Ureter (tissue), 1 donor: ENCODE measurements at places on chromosomes 3 and 15.

GRCh38 chr3:146065573-146066006 lies 95.4 kb downstream of the PLOD2 start:
- peak; percentile 48 for DNase-seq

DNA sequence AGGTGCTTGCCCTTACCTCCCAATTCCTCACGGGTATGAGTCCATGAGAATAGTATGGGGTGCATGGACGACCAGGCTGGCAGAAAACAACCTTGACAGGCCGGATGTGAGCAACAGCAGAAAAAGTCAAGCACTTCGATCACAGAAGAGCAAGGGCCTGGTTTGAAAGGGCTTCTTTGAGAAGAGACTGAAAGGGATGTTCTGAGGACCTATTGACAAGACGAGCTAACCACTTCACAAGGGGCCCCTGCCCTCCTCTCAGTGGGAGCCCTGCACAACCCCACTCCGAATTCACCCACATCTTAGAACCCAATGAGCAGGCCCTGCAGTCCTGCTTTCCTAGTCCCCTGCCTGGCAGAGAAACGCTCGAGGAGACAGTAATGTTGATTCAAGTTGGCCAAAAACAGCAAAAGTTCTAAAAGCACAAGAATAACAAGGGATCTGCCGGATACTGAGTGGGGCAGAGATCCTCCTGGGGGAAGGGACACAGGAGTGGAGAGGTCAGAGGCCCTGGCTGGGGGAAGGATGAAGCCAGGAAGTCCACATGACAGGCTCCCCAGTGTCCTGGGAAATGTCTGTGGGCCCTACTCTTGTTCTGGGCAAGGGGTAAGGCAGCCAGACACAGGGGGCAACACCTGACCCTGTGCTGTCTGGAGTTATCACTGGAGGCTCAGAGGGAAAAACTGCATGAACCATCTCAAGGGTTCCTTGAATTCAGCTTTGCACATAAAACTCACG lies 14.8 kb upstream of the CX3CR1 start:
- DNase-seq, result no peak

- no peak for DNase-seq
Observed at GRCh38 chr3:21790466-21790865, 39.5 kb upstream of the ZNF385D start.

DNA sequence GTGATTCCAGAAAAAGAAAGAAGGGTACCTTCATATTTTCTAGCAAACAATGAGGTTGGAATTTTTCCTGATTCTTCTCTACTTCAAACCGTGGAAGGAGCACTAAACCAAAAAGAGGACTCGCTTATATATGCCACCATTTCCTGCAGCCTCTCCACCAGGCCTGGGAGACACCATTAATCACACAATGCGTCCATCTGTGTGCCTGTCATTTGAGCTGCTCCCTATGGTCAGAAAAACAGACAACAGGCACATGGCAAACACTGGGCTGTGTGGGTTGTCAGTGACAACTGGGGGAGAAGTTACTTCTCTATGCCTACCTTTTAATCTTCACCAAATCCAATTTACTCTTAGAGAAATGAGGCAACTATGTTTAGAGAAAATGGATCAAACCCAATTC lies 71.9 kb downstream of the NR2F2 start:
- no peak for DNase-seq

DNA sequence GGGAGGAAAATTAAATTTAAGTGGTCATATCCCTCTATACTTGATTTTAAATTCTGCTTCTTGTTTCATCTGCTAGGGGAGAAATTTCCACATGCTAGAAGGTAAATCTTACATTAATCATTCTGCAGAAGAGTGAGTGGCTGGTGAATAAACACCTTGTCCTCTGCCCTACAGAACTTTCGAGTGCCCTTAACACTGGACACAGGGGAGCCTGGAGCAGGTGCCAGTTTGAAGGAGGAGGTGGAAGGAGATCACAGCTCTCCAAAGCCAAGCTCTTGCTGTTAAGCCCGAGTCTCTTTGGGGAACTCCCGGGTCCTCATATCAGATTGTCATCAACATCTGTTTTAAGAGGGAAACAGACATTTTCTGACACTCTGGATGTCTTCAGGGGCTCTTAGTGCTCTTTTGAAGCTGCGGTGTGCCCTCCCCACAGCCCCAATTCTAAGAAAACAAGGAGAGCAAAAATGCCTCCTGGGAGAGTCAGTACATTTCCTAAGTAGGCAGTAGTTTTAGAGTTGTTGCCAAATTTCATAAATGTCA lies 31.3 kb downstream of the LAMP3 start:
- no peak for DNase-seq

GRCh38 chr3:71714595-71714994 lies 10.6 kb downstream of the EIF4E3 start:
- no peak for DNase-seq

GRCh38 chr3:84820906-84821305 lies 137.9 kb upstream of the CADM2 start:
- DNase-seq, result no peak

DNA sequence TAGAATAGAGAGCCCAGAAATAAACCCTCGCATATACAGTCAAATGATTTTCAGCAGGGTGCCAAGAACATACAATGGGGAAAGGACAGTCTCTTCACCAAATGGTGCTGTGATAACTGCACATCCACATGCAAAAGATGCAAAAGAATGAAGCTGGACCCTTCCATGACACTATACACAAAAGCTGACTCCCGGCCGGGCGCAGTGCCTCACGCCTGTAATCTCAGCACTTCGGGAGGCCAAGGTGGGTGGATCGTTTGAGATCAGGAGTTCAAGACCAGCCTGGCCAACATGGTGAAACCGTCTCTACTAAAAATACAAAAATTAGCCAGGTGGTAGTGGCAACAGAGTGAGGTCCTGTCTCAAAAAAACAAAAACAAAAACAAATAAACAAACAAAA lies 43.2 kb upstream of the IQSEC1 start:
- no peak for DNase-seq

GRCh38 chr3:177730814-177731213 lies 533.5 kb upstream of the TBL1XR1 start:
- DNase-seq, result no peak

DNA sequence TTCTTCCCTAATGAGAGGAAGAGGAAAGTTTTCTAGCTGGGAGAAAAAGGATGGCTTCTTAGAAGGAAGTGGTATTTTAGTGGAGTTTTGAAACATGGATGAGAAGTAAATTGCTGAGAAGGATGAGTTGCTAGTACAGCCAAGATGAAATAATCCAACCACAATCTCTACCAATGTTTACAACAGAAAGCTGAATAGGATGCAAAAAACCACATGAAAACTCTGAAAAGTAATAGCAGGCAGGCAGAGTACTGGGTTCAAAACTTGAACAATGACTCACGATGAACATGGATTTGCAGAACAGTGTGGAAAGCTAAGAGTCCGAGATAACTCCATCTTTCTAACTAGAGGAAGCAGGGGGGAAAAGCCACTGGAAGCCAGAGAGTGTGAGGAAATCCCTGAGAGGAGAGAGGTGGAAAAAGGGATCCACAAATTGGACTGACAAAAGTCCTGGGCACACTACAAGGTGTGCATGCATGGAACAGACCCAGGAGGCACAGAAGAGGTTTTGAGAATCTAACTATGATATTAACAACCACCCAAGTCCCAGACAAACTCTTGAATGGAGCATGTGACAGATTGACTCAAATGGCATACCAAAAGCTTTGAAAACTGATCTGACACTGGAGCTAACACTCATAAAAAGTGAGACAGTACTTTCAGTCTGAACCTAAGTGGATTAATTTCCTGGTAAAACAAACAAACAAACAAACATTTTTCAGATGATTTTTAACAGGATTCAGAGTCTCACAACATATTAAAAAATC lies 76.7 kb downstream of the ST6GAL1 start:
- no peak for DNase-seq

DNA sequence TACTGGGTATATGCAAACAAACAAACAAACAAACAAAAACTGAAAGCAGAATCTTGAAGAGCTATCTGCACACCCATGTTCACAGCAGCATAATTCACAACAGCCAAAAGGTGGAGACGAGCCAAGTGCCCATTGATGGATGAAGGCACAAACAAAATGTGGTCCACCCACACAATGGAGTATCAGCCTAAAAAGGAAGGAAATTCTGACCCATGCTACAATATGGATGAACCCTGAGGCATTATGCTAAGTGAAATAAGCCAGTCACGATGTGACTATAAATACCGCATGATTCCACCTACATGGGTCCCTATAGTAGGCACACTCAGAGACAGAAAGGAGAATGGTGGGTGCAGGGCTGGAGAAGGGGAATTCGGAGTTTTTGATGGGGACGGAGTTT lies 24.1 kb downstream of the XPC start:
- no peak for DNase-seq

GRCh38 chr3:53485675-53486403 lies 8.6 kb upstream of the CACNA1D start:
- no peak for DNase-seq

- no peak for DNase-seq
Observed at GRCh38 chr3:186775999-186776398, 7.4 kb upstream of the EIF4A2 start.

DNA sequence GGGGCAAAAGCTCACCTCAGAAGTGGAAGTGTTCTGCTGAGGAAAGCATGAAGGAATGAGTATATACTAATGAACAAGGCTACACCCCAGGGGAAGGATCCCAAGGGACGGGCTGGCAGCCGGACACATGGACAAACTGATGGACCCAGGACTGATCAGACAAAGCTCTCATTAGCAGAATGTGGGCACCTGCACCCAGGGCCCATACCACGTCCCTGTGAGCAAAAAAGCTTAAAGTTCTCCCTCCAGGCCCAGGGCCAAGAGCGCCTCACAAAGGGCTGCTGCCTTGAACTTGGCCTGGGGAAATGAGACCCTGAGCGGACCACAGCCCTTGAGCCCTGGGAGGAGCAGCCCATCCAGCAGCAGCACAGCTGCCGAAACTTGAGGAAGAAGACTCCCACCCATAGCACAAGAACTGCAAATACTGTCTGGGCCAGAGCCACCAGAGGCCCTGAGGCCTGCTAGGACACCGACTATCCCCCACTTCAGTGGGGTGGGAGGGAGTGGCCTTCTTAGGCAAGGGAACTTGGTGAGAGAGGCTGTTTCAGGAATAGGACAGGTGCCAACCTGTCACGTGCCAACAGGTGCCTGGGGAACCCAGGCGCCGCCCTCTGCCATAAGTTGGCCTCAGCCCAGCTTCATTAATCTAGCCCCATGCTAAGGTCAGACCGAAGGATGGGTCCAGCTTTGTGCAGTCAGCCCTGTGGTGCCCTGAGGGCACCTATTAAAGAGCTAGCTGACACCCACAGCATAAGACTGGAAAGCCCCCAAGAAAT lies 2.3 kb upstream of the GMPPB start:
- no peak for DNase-seq

GRCh38 chr3:128576290-128576689 lies 74.3 kb downstream of the RPN1 start:
- DNase-seq, result no peak

GRCh38 chr15:97037080-97037479 lies 706.6 kb downstream of the NR2F2 start:
- no peak for DNase-seq

DNA sequence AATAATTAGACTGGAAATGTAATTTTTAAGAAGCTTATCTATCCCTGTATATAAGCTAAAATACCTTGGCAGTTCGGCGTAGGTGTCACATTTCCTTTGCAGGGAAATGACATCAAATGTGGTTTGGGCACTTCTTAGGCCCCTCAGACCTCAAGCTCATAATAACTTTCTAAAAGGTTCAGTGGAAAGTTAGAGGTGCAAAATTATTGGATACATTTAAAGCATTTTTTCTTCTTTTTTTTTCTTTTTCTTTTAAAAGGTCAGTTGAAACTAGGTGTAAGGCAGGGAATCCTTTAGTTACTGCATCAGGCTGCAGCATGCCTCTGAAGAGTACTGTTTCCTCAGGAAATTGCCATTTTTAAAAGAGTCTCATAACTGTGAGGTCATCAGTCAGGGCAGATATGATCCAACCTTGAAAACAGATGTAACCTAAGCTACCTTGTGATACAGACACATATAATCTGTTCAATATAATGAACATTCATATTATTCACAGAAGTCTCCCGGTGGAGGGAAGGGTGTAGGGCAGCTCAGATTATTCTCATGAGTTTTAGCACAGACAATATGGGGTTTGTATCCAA lies 4.8 kb downstream of the SACM1L start:
- no peak for DNase-seq

DNA sequence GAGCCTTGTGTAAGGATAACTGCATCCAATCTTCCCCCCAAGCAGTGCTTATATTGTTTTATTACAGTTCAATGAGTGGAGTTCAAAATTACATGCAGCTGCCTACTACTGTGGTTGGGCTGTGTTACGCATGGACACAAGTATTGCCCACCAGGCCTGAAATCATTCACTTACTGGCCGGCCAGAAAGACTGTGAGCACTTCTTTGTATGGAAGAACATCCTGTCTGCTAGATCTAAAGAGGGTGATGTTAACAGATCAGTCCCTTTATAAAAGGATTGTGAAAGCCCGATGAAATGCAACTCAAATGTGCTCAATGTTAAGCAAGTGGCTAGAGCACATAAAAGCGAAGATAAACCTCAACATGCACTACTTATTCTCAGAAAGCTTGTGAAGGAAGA lies 132.5 kb downstream of the FOXP1 start:
- no peak for DNase-seq

- no peak for DNase-seq
Observed at GRCh38 chr3:146325170-146325569, 74.3 kb upstream of the PLSCR4 start.
